ENCODE measurements at places on chromosomes 5 and 9. TPM values are rescaled to one million over a fixed set of nuclear protein-coding genes. Genes with fewer than 3 reads are reported as not detected.

The YIPF5 gene
- 52.9 TPM for total RNA-seq

GRCh38 chr5:107341376-107342084 lies 329.2 kb downstream of the EFNA5 start:
- DNase-seq = no peak

GRCh38 chr9:134858051-134858841 lies 22.4 kb upstream of the FCN2 start:
- peak; percentile 8 for DNase-seq

GRCh38 chr5:146050086-146050485 lies 55.3 kb downstream of the PLAC8L1 start:
- DNase-seq = no peak

DNA sequence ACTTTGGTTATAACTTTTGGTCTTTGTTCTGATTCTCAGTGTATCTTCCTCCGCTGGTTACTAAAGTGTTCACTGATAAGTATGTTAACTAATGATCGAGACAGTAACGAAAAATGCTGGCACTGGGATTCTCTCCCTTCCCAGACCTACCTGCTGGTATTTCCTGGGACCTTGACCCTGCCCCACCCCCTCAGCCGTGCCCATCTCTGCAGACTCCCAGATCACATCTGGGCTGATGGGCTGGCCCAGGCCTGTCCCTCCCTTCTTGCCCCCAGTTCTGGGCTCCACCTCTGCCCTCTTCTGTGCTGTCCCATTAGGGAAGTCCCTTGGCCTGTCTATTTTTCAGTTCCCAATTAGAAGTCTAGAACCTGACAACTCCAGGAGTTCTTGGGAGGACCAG lies 46.9 kb downstream of the NEURL1B start:
- no peak for DNase-seq

All from A673 (cell line).